D341Med (cell line): ENCODE measurements at places on chromosomes 3 and 15.
A peak's percentile ranks its signal among the peaks of the same experiment; 100 is the strongest.

DNA sequence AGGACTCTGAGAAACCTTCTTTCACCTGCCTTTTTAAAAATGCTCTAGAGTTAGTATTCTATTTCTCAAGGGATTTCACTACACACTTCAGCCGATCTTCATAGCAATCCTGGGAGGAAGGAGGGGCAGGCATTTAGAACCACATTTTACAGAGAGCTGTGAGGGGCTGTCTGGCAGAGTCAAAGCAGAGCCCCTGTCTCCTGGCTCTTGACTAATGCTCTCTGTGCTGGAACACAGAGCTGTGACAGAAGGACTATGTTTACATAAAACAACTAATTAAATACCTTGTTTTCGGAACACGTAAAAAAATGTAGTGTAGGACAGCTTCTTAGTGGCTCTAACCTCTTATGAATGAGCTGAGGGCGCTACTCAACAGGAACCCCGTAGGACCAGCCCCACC lies 7.6 kb upstream of the SPTBN5 start:
- DNase-seq = no peak

- DNase-seq = no peak
These were observed 244.3 kb downstream of the NR2F2 start for GRCh38 chr15:96574782-96575181.

- DNase-seq = no peak
These were observed 93.0 kb upstream of the LPP start for GRCh38 chr3:188060840-188061544.

GRCh38 chr15:29140475-29141307 lies 128.9 kb downstream of the NSMCE3 start:
- no peak for DNase-seq

DNA sequence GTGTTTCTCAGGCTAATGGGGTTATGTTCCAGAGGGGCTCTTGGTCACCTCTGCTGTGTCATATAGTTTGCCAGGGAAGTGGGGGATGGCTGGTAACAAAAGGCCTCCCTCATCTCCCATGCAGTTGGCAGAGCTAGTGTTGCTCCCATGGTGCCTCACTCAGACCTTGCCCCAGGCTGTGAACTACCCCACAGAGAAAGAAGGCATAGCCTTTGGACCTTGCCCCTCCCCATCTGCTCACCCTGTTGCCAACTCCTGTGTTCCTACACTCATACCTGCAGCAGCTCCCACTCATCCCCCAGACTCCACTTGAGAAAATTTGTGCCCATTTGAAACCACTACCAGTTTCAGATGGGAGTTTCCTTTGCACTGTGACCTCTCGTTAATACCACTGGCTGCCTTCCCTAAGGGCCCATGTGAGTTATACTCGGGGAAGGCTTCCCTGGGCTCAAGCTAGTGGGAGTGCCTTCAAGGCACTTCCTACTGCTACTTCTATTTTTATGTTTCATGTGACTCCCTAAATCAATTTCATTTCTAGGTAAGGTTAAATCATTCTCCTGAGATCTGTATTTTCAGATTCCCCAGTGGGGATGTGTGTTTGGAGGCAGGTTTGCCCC lies 25.3 kb upstream of the COPB2 start:
- no peak for DNase-seq

DNA sequence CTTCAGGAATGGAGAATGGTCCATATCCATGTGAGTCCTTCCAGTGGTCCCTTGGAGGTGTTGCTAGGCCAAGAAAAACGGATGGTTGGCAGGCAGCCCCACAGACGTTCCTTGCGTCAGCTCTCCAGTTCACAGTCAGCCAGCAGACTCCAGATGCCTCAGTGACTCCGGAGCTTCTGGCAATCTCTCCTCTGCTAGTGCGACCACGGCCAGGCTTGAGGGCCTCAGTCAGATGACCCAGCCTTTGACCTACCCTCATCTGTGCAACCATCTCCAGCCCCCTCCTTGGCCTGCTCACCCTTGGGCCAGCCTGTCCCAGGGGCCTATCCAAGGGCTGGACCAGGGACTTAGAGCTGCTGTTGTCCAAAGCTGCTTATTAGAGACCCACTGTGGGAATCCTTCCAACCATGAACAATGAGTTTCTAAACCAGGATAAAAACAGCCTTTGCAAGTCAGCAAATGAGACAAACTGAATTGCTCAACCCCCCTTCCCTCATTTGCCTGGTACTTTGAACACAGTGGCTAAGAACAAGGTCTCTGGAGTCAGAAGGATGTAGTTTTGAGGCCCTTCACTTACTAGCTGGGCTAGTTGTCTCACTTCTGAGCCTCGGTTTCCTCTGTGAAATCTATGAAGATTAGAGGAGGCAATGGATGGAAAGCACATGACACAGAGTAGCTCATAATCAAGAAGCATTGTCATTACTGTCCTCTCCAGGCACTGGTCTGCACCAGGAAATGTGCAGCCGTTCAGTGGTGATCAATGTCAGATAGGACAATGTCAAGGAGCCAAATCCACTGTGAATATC lies 44.8 kb downstream of the ANP32A start:
- no peak for DNase-seq

GRCh38 chr3:160921020-160921635 lies 165.1 kb downstream of the PPM1L start:
- DNase-seq = peak; percentile 65

- DNase-seq = no peak
These were observed 74.7 kb downstream of the MAGI1 start for GRCh38 chr3:65963787-65964677.

DNA sequence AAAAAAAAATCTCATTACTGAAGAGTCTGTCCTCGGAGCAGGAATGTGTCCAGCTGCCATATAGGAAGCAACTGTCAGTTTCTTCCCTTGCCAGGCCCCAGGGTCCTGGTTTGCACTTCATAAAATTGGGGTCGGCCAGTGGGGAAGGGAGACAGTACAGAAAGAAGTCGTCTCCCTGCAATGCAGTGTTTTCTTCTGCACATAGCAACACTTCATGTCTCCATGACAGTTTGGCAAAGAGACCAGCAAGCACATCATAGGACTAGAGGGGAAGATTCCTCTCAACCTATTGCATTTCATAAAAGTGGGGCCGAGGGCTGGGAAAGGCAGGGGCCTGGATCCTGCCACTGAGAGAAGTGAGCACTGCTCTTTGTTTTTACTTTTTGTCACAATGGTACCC lies 138.2 kb upstream of the HACD2 start:
- no peak for DNase-seq

GRCh38 chr3:109809513-109809912 lies 472.2 kb upstream of the DPPA4 start:
- DNase-seq = no peak

DNA sequence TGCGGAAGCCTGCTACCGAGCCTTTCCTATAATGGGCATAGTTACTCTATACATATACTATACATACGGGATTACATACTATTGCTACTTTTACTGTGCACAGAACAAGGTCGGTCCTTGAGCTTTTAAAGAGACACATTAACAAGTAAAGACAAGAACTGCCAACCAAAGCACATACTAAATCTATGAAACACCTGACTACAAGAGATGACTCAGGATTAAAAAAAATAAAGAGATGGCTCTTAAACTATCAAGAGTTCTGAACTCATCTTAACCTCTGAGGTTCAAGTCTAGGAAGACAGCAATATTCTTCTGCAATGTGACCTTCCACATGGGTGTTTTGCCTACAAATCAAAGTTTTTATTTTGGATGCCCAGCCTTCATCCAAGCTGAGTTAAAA lies 106.8 kb downstream of the TNIK start:
- no peak for DNase-seq

GRCh38 chr15:45377609-45378148 lies 665 bp downstream of the GATM start:
- DNase-seq = peak; percentile 53

DNA sequence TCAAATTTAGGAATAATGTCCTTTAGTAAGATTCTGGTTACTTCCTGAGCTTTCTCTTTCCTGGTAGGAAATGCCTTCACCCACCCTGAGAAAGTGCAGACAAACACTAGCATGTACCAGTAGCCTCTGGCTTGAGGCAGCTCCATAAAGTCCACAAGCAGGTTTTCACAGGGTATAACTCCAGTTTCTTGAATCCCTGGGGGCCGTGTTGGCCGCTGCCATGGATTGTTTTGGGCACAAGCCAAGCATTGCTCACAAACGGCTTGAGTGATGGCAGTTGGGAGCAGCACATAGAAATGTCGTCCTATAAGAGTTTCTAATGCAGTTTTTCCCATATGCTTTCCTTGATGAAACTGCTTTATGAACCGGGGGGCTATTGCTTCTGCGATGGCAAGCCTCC lies 164.1 kb downstream of the STXBP5L start:
- no peak for DNase-seq

DNA sequence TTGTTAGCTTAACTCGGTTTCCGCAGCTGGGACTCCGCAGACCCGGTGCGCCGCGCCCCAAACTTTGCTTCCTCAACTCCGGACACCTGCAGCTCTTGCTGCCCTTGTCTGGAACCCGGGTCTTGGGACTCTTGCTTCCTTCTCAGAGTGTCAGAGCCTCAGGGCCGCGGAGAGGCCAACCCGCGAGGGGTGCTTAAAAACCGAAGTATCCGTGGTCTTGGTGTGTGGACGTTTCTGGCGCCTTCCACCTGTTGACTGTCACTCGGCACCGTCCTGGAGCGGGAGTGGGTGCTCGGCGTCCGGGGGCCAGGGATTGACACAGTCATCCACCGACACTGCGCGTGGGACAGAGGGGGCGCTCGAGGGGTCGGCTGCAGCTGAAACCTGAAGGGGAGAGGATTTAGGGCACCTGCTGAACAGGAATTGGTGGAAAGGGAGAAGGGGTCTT lies 386 bp downstream of the SQOR start:
- DNase-seq = no peak

DNA sequence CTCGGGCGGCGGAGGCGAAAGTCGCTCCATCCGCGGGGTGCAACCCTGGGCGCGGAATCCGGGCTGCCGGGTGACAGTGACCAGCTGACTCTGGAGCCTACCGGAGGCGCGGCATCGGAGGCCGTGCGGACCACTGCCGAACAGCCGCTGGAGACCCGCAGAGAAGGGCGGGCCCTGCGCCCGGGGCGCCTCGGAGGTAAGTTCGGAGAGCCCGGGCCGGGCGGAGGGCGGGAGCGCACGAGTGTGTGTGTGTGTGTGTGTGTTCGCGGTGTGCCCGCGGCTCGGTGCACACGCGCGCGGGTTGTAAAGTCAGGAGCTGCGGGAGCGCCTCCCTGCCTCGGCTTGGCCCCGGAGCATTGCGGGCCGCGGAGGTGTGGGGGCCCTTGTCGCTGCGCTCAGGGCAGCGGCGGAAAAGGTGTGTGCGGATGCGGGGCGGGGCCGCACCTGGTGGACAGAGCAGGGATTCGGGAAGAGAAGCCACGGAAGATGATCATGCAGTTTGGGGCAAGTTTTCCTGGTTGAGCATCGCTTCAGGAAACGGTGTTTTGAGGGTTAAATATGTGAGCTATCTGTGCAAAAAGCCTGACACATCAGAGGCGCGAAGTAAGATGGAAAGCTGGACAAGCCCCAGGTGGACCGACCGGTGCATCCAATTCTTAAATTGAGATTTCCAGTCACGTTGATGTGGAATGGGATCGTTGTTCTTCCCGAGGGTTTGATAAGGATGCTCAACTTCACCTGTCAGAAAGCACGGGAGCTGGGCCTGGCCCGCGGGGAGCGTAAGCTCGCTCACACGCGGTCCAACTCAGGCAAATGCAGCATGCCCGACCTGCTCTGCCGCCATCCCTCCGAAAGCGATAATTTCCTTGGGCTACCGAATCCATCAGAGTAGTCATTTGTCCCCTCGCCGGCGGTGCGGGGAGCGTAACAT lies 474 bp downstream of the MINAR1 start:
- no peak for DNase-seq

DNA sequence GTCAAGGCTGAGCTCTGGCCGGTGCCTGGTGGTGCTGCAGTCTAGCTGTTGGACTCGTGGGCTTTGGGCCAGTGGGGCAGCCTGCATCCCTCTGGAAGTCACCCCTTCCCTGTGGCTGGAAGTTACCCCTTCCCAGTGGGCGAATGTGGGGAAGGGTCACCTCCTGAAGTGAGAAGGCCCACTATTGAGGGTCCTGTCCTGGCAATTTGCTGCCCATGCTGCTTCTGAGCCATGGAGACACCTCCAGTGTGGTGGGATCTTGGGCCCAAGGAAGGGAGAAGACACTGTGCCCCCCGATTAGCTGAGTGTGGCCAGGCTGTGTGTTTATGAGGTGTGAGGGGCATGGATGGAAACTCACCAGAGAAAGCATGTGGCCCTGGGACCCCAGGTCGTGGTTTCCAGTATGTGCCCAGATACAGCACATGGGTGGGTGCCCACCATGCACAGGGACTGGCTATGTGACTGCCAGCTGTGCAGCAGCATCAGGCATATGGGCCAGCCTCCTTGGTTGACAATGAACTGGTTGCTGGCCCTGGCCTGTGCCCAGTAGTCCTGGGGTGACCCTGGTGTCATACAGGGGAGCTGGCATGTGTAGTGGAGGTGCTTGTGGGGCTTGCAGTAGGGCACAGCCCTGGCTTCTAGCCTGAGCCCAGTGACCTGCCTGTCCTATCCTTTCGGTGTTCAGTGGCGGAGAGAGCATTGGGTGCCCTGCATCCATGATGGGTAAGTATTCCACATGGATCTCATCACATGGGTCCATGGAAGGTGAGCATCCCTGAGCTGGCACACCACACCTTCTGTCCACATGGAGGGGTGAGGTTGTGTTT lies 221.2 kb downstream of the SNRPN start:
- DNase-seq = peak; percentile 3

DNA sequence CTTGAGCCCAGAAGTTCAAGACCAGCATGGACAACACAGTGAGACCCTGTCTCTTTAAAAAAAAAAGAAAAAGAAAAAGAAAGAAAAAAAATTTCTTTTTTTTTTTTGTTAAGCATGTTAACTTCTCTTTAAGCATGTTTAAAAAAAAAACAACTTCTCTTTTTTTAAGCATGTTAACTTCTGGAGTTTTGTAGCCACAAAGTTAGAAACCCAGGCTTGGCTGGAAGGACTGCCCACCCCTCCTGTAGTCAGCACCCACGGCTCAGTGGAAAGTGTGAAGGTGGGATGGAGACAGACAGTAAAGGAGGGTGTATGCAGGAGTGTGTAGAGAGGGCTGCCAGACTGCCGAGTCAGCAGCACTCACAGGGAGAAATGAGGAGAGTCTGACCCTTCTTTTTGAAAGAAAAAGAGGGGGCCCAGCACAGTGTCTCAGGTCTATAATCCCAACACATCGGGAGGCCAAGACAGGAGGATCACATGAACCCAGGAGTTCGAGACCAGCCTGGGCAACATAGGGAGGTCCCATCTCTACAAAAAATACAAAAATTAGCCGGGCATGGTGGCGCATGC lies 33.2 kb downstream of the GOLGA8S start:
- DNase-seq = no peak

GRCh38 chr3:164673738-164674137 lies 404.6 kb downstream of the SI start:
- no peak for DNase-seq

GRCh38 chr3:129023909-129024308 lies 22.8 kb downstream of the EFCC1 start:
- DNase-seq = no peak

DNA sequence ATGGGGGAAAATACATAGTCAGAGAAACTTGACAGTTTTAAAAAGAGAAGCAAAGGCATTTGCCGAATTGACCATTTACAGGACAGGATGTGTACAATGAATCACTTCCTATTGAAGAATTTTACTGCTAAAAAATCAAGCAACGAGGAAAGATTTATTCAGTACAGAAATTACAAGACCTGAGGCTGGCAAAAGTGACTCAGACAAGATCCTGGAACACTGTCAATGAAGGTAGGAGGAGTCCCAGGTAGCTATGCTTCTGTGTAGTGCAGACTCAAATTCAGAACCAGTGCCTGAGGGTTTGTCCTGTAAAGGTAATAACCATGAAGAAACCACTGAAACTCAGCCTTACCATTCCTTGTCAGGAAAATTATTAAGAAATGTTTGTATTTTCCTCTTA lies 120.9 kb downstream of the ZMAT3 start:
- no peak for DNase-seq

- DNase-seq = no peak
These were observed 42.5 kb downstream of the SETD2 start for GRCh38 chr3:47121409-47121808.
